ENCODE measurements at places on chromosomes 13 and 19. TPM values are rescaled to one million over a fixed set of nuclear protein-coding genes. Genes with fewer than 3 reads are reported as not detected.

The ZNF546 gene
- 6.6 TPM for polyA plus RNA-seq

The CILP2 gene
- polyA plus RNA-seq: 6.7 TPM

The RFC3 gene
- 9.9 TPM for polyA plus RNA-seq

The C2CD4C gene
- polyA plus RNA-seq: 3.4 TPM

DNA sequence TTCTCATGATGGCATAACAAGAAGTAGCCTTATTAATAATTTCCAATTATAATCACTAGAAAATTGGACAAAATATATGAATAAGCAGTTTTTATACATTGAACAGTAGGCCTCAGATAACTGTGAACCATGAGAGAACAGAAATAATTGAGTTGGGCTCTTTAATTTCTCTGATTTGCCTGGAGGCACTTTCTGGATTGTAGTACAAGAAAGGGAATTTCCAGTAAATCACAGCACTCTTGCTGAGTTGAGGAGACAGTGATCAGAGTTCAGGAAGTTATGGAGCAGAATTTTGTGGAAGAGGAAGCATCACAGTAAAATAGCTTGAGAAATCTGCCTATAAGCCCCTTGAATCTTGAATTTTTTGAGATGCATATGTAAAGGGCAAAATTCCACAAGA, 216.2 kb downstream of the MAB21L1 start:
- H3K27ac ChIP-seq: no peak overlapping the region
- no peaks in the 10 kb centered on the region for H3K4me1 ChIP-seq
- no peak overlapping the region for H3K4me3 ChIP-seq
- no peaks in the 10 kb centered on the region for H3K36me3 ChIP-seq
- H3K27me3 ChIP-seq: no peaks in the 10 kb centered on the region
- no peak for DNase-seq

GRCh38 chr13:94305934-94306333, 173.5 kb downstream of the DCT start:
- H3K4me3 ChIP-seq: no peak overlapping the region
- H3K36me3 ChIP-seq: no peaks in the 10 kb centered on the region
- H3K27ac ChIP-seq: no peak overlapping the region
- no peaks in the 10 kb centered on the region for H3K27me3 ChIP-seq
- H3K4me1 ChIP-seq: peaks cover 12% of the 10 kb centered on the region
- DNase-seq: no peak

- H3K4me3 ChIP-seq: no peak overlapping the region
- peaks cover 67% of the 10 kb centered on the region for H3K27me3 ChIP-seq
- DNase-seq: no peak
- H3K36me3 ChIP-seq: no peaks in the 10 kb centered on the region
- no peaks in the 10 kb centered on the region for H3K4me1 ChIP-seq
Measured at GRCh38 chr13:85277748-85278147, 521.5 kb downstream of the SLITRK6 start.

DNA sequence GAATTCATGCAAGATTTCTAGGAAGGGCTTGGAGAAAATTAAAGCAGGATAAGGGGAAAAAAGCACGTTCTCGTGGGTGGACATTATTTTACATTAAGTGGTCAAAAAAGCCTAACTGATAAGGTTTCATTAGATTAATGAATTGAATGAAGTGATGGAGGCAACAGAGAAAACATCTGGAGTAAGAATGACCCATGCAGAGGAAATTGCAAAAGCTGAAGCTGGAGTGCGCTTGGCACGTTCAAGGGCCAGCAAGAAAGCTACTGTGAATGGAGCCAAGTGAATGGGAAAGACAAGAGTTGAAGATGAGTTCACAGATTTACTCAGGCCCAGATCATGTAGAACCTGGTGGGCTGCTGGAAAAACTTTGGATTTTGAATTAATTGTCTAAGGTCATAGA, 777.9 kb downstream of the DACH1 start:
- H3K4me3 ChIP-seq: no peak overlapping the region
- H3K36me3 ChIP-seq: no peaks in the 10 kb centered on the region
- H3K4me1 ChIP-seq: no peaks in the 10 kb centered on the region
- H3K27me3 ChIP-seq: no peaks in the 10 kb centered on the region
- no peak for DNase-seq

- H3K36me3 ChIP-seq: no peaks in the 10 kb centered on the region
- H3K27me3 ChIP-seq: no peaks in the 10 kb centered on the region
- H3K4me1 ChIP-seq: no peaks in the 10 kb centered on the region
- H3K4me3 ChIP-seq: no peak overlapping the region
- H3K27ac ChIP-seq: no peak overlapping the region
- DNase-seq: peak; percentile 66
Measured at GRCh38 chr13:39484506-39485313, 118.3 kb downstream of the LHFPL6 start.

DNA sequence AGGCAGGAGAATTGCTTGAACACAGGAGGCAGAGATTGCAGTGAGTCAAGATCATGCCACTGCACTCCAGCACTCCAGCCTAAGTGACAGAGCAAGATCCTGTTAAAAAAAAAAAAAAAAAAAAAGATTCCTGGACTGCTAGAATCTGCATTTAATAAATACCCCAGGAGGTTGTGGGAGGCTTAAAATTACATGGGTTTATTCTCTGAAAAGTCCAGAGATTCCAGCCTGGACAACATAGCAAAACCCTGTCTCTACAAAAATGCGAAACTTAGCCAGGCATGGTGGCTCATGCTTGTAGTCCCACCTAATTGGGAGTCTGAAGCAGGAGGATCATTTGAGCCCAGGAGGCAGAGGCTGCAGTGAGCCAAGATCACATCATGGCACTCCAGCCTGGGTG, 9.5 kb upstream of the SLC1A5 start:
- H3K4me3 ChIP-seq: no peak overlapping the region
- no peaks in the 10 kb centered on the region for H3K27me3 ChIP-seq
- no peaks in the 10 kb centered on the region for H3K36me3 ChIP-seq
- no peak for DNase-seq

DNA sequence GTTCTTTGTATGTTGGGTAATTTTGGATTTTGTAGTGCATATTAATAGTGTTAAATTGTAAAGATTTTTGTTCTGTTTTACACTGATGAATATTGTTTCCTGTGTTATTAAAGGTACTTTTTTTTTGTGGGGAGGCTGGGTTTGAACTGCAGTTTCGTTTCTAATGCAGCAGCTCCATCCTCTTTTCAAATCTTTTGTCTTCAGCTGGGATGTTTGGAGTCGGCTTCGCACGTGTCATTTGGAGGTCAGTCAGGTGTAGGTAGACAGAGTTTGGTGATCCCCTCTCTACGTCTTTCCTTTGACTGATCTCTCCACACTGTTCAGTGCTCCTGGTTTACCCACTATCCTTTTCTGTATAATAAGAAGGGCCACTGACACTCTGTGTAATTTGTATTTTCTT, 30.3 kb downstream of the TDRD3 start:
- no peaks in the 10 kb centered on the region for H3K27me3 ChIP-seq
- no peaks in the 10 kb centered on the region for H3K36me3 ChIP-seq
- no peak overlapping the region for H3K27ac ChIP-seq
- DNase-seq: no peak
- no peaks in the 10 kb centered on the region for H3K4me1 ChIP-seq
- no peak overlapping the region for H3K4me3 ChIP-seq

DNA sequence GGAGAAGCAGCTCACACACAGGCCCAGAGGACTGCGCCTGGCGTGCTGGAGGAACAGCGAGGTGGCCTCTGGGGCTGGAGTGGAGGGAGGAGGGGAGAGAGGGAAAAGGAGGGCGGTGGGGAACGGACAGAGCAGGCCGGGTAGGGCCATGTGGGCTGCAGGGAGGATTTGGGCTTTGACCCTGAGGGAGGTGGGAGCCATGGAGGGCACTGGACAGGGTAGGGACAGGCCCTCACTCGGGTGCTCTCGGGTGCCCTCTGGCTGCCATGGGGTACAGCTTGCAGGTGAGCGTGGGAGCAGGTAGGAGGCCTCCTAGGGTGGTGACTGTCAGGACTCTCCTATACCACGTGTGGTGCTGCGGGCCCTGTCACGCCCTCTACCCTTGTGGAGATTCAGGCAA, 22.8 kb downstream of the PLIN4 start:
- peaks cover 30% of the 10 kb centered on the region for H3K36me3 ChIP-seq
- no peak for DNase-seq
- no peaks in the 10 kb centered on the region for H3K27me3 ChIP-seq
- H3K4me1 ChIP-seq: no peaks in the 10 kb centered on the region

DNA sequence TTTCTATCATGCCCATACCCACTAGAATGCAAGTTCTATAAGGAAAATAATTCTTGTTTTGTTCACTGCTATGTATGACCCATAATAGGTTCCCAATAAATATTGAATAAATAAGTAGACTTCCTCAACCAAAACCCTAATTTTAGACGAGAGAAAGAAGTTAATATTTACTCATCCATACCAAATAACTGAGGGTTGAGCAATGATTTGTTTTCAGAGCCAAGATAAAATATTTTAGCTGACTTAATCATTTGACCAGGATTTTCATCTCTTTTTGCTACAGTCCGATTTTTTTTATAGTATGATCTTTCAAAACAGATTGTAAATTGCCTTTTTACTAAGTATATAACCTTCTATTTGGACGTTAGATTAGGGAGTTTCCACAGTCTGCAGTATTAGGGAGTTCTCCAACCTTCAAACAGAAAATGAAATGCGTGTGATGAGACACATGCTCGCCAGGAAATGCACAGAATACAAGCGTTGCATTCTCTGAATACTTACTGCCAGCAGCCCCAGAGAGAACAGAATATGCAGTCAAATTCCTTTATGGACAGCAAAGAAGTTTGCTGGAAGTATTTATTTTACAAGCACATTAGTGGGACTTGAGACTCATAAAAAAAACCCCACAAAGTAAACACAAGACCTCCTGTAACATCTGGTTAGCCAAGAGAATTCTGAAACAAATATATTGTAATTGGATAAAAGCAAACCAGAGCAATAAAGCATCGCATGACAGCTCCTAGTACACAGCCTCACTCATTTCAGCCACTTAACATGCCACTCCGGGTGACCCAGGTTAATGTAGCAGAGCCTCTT, 230.0 kb downstream of the MYO16 start:
- no peaks in the 10 kb centered on the region for H3K4me1 ChIP-seq
- no peak overlapping the region for H3K4me3 ChIP-seq
- H3K27ac ChIP-seq: peak overlapping the region; percentile 69
- no peaks in the 10 kb centered on the region for H3K36me3 ChIP-seq
- H3K27me3 ChIP-seq: no peaks in the 10 kb centered on the region

- no peaks in the 10 kb centered on the region for H3K27me3 ChIP-seq
- H3K4me3 ChIP-seq: no peak overlapping the region
- no peaks in the 10 kb centered on the region for H3K4me1 ChIP-seq
Measured at GRCh38 chr13:114244637-114245036, 9.9 kb downstream of the CDC16 start.

Measured in cardiac muscle cell (in vitro differentiated cells and primary cell).